ENCODE measurements at places on chromosomes 16 and 17.

DNA sequence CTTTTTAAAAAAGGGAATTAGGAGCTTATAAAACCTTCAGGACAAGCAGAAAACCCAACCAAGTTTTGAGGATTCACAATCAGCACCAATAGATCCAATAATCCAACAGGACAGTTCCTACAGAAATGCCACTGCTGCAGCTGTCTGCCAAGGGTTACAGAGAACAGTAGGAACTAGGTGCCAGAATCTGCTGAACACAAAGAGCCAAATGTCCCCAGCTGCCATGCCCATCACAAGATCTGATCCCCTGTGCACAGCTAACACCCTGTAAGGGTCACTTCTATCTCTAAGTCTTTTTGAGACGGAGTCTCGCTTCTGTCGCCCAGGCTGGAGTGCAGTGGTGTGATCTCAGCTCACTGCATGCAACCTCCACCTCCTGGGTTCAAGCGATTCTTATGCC lies 262.3 kb downstream of the STX8 start:
- peak; percentile 8 for DNase-seq

GRCh38 chr17:47872019-47872650 lies 21.2 kb upstream of the SP6 start:
- DNase-seq = no peak

DNA sequence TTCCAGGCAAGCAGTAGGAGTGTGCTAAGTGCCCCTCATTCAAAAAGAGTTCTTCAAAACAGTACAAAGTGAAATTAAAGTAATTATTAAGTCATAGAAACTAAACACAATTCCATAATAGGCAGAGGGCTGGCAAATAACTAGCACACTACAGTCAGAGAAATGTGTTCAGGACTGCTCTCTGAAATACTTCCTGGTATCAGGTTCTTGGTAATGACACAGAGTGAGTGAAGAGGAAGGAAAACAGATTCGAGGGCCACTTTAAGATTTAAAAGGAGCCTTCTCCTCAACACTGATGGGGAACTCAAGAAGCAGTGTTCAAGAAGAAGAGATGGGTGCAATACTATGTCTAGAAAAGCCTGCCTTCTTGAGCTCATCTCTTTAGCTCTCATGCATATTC lies 139.2 kb downstream of the TOX3 start:
- no peak for DNase-seq

DNA sequence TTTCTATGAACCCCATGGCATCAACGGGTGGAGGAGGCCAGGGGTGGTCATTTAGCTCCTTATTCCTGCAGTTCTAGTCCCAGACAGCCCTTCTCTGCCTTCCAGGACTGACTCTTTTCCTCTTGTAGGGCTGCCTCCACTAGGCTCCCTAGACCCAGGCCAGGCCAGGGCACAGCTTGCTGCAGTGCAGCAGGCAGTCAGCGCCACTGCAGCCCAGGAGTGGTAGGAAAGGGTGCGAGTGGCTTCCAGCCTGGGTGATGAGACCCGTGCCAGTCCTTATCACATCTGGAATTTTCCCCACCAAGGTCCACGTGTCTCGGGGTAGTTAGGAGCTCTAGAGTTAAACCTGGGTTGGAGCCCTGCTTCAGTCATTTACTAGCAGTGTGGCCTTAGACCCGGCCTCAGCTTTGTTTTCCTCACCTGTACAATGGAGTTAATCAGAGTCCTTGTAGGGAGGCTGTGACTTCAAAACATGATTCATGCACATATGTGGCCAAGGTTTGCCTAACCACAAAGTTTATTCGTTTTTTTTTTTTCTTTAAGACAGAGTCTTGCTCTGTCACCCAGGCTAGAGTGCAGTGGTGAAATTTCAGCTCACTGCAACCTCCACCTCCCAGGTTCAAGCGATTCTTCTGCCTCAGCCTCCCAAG lies 4.7 kb downstream of the SLC5A11 start:
- no peak for DNase-seq

DNA sequence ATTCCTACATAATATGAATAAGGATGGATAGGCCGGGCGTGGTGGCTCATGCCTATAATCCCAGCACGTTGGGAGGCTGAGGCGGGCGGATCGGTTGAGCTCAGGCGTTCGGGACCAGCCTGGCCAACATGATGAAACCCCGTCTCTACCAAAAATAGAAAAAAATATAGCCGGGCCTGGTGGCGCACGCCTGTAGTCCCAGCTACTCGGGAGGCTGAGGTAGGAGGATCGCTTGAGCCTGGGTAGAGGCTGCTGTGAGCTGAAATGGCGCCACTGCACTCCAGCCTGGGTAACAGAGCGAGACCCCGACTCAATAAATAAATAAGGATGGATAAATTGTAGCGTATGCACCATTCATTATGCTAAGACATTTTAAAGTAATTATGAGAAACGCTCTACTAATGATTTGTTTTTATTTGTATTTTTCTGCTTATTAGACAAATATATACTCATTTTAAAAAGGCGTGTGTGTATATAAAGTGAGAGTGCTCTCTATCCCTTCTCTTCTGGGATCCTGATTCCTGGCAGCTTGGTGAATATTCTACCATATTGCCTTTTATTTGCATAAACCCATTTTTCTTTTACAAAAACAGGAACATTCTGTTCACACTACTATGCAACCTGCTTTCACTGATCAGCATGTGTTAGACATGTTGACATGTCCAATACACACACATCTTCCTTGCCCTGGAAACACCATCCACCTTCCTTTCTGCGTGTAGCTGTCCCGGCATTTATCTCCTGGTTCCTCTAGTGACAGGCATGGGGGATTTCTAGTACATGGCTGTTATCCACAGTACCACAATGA lies 26.4 kb downstream of the DDX19A start:
- no peak for DNase-seq

GRCh38 chr17:55672585-55673501 lies 49.8 kb downstream of the TMEM100 start:
- DNase-seq = no peak

- no peak for DNase-seq
These were observed 35.4 kb downstream of the CMTM4 start for GRCh38 chr16:66661210-66661560.

DNA sequence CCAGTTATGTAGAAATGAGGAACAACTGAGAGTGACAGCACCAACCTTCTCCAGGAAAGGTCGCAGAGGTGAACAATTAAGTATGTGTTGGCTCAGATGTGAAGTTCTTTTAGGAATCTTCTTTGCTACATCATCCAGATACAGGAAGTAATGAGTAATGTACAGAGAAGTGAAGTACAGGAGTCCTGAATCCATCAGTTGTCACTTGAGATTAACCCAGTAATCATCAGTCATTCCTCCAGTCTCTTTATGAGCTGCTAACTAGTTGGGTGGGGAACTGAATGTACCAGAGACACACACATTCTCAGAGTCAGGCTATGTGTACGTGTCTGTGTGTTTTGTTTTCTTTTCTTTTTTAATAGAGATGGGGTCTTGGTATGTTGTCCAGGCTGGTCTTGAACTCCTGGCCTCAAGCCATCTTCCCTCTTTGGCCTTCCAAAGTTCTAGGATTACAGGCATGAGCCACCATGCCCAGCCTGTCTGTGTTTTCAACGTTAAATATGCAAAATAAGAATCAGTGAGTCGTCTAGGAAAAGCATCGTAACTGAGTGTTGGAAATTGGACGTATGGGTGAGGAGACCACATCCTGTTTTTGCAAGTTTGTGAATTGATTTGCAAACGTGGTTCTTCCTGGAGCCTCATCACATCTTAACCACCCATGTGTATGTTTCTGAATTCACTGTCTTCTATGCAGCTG lies 19.9 kb downstream of the ZNF200 start:
- no peak for DNase-seq

- DNase-seq = no peak
These were observed 2.3 kb downstream of the NAT9 start for GRCh38 chr17:74773871-74774286.

- peak; percentile 18 for DNase-seq
These were observed 194.0 kb upstream of the CIBAR2 start for GRCh38 chr16:85306071-85306792.

- DNase-seq = no peak
These were observed 15.4 kb downstream of the TNS4 start for GRCh38 chr17:40485851-40486521.

DNA sequence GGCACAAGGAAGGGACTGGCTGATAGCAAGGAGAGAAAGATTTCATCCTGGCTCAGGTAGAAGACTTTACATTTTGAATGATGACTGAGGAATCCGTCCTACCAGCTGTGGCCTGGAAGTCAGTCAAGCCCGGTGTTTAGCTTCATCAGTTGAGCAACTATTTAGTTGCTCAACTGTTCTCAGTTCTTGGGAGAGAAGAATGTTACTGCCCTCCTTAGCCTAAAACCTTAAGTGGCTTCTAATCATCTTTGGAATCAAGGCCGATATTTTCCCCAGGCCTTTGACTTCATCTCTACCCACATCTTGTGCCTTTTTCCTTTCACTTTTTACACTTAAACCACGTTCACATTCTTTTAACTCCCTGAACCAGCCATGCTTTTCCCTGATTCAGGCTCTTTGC lies 17.3 kb upstream of the RBL2 start:
- DNase-seq = no peak

GRCh38 chr17:45363498-45363897 lies 46.7 kb upstream of the MAP3K14 start:
- no peak for DNase-seq

DNA sequence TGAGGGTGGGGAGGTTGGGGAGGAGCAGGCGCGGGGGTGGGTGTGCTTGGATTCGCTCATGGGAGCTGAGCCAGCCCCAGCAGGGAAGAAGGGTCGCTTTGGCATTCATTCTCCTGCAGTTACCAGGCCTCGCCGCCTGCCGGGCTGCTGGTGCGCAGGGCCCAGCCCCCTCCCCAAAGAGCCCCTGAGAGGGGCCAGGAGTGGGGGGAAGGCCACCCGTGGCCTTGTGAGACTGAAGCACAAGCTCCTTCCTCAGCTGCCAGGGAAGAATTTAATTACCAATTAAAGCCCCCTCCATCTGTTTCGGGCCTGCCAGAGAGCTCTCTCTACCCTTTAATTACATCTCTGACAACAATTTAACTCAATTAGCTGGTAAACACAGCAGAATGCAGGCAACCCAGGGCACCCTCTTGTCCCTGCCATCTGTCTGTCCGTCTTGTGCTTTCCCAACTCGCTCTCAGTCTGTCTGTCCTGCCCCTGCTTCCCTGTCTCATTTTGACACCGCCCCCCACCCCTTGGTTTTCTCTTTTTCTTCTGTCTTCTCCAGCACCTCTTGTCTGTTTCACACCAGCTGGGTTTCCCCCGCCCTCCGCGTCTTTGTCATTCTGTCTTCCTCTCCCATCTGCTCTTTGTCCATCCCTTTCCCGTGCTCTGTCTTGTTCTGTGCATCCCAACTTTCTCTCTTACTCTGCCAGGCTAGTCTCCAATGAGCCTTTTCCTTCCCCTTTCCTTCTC lies 32.7 kb downstream of the CDK5RAP3 start:
- DNase-seq = peak; percentile 64

GRCh38 chr16:27111486-27111885 lies 44.8 kb downstream of the C16orf82 start:
- no peak for DNase-seq
